Fibroblast of lung (primary cell): ENCODE measurements at places on chromosomes 6 and 20.

- H3K4me3 ChIP-seq = no peak overlapping the region
- no peaks in the 10 kb centered on the region for H3K27me3 ChIP-seq
- H3K36me3 ChIP-seq = no peaks in the 10 kb centered on the region
- H3K27ac ChIP-seq = no peak overlapping the region
- DNase-seq = no peak
Observed at GRCh38 chr6:69063401-69063800, 428.3 kb downstream of the ADGRB3 start.

- no peak overlapping the region for H3K27ac ChIP-seq
- no peak overlapping the region for H3K4me3 ChIP-seq
- H3K27me3 ChIP-seq = no peaks in the 10 kb centered on the region
Observed at GRCh38 chr6:123016431-123017103, 20.5 kb downstream of the CLVS2 start.

DNA sequence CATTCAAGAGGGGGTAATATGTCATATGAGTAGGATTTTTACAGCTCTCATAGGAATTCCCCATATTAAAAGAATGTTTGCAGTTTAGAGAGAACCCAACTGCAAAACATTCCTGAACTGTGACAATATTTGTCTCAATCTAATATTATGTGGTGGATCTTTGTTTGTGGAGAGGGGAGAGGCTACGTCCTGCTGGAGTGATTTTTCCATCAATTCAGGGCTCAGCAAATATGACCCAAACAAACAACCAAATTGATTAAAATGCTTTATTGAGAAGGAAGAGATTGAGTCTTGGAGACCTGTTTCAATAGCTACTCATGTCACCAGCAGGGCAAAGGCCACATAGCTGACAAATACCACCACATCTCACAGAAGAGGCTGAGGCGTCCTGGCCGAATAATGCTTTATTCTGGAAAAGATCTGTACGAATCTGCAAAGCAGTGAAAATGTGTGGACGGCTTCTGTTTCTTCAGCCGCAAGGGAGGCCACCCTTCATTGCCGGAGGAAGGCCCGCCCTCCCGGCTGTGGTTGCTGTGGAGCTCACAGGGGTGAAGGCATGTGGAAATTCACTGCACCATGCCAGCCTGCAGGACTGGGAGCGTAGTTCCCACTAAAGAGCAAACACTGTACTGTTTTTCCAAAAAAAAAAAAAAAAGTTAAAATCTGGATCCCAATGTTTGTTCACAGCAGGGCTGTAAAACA lies 89.7 kb upstream of the QKI start:
- no peaks in the 10 kb centered on the region for H3K36me3 ChIP-seq
- peak; percentile 42 for DNase-seq
- H3K4me3 ChIP-seq = no peak overlapping the region
- no peaks in the 10 kb centered on the region for H3K27me3 ChIP-seq

- no peaks in the 10 kb centered on the region for H3K4me1 ChIP-seq
- H3K4me3 ChIP-seq = no peak overlapping the region
- no peak for DNase-seq
- no peaks in the 10 kb centered on the region for H3K27me3 ChIP-seq
Observed at GRCh38 chr6:121235386-121235785, 98.9 kb downstream of the TBC1D32 start.

DNA sequence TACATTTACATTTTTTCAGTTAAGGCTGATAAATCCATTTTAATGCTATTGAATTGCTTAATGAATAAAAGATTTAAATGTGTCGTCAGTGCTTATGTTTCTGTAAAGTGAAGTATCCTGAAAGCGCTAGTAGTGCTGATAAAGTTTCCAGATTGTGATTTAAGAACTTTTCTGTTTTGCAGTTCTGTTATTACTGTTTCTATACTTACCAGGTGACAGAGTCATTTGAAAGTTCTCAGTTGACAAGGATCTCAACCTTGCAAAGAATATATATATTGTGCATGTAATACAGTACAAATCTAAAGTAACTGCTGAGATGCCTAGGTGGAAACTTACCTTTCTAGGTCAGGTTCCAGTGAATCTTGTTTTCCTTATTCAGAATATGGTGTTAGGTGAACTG lies 201.8 kb downstream of the ARID1B start:
- H3K36me3 ChIP-seq = no peaks in the 10 kb centered on the region
- H3K4me3 ChIP-seq = no peak overlapping the region

GRCh38 chr6:157961153-157961831 lies 20.4 kb upstream of the SYNJ2 start:
- H3K27me3 ChIP-seq = no peaks in the 10 kb centered on the region
- no peak overlapping the region for H3K27ac ChIP-seq
- H3K4me3 ChIP-seq = no peak overlapping the region
- DNase-seq = no peak
- H3K36me3 ChIP-seq = no peaks in the 10 kb centered on the region

DNA sequence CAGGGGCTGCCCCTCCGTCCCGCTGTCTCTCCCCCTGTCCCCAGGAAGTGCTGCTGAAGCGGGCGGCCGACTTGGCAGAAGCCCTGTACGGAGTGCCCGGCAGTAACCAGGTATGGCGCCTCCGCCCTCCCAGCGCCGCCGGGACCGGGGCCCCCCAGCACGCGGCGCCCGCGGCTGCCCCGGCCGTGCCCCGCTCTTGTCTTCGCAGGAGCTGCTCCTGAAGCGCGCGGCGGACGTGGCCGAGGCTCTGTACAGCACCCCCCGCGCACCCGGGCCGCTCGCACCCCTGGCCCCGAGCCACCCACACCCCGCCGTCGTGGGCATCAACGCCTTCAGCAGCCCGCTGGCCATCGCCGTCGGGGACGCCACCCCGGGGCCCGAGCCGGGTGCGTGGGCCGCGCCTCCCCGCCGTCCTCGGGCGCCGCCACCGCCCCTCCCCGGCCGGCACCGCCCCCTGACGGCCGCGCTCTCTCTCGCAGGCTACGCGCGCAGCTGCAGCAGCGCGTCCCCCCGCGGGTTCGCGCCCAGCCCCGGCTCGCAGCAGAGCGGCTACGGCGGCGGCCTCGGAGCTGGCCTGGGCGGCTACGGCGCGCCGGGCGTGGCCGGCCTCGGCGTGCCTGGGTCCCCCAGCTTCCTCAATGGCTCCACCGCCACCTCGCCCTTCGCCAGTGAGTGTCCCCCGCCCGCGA lies 48.4 kb downstream of the CPXM1 start:
- no peak overlapping the region for H3K4me3 ChIP-seq
- peaks cover 27% of the 10 kb centered on the region for H3K27me3 ChIP-seq
- peaks cover 3% of the 10 kb centered on the region for H3K4me1 ChIP-seq
- no peak for DNase-seq

DNA sequence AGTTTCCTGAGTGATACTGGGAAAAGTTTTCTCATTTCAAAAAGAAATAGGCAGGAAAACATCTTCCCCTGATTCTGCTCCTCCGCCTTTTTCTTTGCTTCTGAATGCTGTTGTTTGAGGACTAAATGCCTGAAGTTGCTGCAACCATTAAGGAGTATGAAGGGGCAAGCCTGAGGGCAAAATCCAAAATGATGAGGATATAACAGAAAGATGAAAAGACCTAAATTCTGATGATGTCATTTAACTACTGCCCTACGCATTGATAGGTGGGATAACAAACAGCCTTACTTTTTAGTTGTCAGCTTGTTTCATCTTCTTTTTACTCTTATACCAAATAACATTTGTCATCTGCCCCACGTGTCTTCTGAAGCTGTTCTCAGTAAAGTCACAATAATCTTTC lies 474.6 kb upstream of the MMS22L start:
- DNase-seq = no peak
- no peaks in the 10 kb centered on the region for H3K27me3 ChIP-seq
- H3K4me1 ChIP-seq = no peaks in the 10 kb centered on the region
- H3K36me3 ChIP-seq = no peaks in the 10 kb centered on the region
- no peak overlapping the region for H3K4me3 ChIP-seq
- no peak overlapping the region for H3K27ac ChIP-seq

- H3K36me3 ChIP-seq = peaks cover 10% of the 10 kb centered on the region
- DNase-seq = peak; percentile 46
- no peaks in the 10 kb centered on the region for H3K4me1 ChIP-seq
Observed at GRCh38 chr6:37314487-37315156, 39.2 kb upstream of the RNF8 start.

DNA sequence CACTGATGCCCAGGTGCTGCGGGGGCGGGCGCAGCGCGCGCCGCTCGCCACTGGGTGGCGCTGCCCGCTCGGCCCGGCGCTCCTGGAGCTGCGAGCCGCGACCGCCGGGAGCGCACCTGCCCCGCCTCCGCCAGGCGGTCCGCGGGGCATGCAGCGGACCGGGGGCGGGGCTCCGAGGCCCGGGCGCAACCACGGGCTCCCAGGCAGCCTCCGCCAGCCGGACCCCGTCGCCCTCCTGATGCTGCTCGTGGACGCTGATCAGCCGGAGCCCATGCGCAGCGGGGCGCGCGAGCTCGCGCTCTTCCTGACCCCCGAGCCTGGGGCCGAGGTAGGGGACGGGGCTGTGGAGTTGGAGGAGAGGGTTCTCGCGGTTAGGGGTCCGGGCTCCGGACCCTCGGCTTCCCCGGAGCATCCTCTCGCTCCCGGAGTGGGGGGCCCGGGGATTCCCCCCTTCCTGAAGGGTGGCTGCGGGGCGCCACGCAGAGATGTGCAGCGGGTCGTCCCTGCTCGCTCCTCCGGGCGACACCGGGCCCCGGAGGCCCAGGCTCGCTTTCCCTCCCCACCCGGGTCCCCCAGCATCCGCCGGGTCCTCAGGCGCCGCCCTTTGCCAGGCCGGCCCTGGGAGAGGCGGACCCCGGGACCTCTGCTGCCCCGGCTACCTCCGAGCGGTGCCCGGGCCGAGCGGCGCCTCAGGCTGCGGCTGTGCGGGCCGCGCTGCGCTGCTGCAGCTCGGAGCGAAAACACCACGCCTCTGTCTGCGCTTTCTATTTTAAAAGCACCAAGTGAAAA lies at the start of gene BCAS4:
BCAS4 (plus strand) TSS at position 216 of the 789 bp plus-strand sequence; CDS start at position 239, 23 bp downstream.
- H3K4me3 ChIP-seq = peak within 1 kb of the TSS; percentile 96
- no peaks in the 10 kb centered on the region for H3K36me3 ChIP-seq
- H3K4me1 ChIP-seq = peaks cover 5% of the 10 kb centered on the region
- H3K27me3 ChIP-seq = no peaks in the 10 kb centered on the region
- peak within 1 kb of the TSS; percentile 71 for H3K27ac ChIP-seq
- DNase-seq = peak; percentile 73

- H3K27ac ChIP-seq = peak overlapping the region; percentile 92
- peak; percentile 97 for DNase-seq
- H3K36me3 ChIP-seq = no peaks in the 10 kb centered on the region
- H3K4me3 ChIP-seq = no peak overlapping the region
- H3K4me1 ChIP-seq = peaks cover 29% of the 10 kb centered on the region
- H3K27me3 ChIP-seq = no peaks in the 10 kb centered on the region
Observed at GRCh38 chr6:35370124-35370741, 27.9 kb downstream of the PPARD start.

DNA sequence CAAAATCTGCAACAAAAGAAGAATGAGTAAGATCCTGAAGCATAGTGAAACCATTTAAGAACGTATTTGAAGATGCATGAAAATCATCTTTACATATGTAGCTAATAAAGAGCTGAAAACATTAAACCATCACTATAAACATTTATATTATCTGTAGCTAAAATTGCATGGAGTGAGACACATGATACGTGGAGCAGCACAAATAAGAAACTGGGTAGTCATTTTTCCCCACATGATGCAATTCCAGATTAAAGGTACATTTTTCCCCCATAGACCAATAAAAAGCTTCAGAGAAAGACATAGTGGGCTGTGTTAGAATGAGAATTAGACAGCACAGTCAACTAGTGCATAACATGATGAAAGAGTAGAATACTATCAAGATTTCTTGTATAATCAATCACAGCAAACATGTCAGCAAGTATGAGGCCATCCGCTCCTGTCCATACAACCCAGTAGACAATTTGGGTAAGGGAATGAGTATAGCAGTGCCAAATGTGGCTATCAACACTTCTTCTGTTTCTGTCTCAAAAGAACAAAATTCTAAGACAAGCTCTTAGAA lies 67.0 kb downstream of the RSPO3 start:
- H3K27ac ChIP-seq = no peak overlapping the region
- H3K4me1 ChIP-seq = no peaks in the 10 kb centered on the region
- H3K27me3 ChIP-seq = no peaks in the 10 kb centered on the region

DNA sequence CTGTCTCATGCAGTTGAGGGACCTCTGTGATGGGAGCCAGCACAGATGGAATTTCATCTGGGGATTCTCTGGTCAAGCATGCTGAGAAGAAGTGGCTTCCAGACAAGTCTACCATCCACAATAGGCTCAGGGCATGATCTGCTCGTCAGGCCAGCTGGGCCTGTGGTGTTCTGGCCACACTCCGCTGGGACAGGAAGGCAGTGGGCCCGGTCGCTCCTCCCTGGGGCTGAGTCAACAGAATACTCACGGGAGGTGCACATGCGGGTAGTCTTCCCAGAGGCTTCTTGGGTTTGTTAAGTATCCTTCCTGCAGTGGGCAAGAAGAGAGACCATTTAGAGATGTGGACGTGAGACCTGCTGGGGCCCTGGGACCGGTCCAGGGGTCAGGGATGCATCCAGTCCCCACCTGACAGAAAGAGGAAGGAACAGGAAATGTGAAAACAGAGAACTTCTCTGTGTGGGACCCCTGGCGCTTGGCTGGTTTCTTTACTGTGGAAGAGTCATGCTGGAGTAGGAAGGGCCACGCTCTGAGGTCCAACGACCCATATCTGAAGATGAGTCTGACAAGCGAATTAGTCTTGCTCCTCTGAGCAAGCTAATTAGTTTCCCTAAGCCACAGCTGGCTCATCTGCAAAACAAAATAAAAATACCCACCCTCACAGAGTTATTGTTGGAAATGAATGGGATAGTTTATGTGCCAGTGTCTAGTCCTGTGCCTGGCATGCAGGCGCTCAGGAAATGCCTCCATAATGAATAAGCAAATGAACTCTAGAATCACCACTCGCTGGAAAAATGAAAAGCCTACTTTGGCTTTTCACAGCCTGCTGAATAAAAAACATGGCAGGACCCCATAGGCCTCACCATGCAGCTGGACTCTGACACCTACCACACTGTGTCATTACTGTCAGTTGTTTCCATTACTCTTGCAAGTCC lies 67.3 kb downstream of the TRAM2 start:
- no peak for DNase-seq
- no peak overlapping the region for H3K27ac ChIP-seq
- peaks cover 63% of the 10 kb centered on the region for H3K4me1 ChIP-seq
- peaks cover 44% of the 10 kb centered on the region for H3K36me3 ChIP-seq

DNA sequence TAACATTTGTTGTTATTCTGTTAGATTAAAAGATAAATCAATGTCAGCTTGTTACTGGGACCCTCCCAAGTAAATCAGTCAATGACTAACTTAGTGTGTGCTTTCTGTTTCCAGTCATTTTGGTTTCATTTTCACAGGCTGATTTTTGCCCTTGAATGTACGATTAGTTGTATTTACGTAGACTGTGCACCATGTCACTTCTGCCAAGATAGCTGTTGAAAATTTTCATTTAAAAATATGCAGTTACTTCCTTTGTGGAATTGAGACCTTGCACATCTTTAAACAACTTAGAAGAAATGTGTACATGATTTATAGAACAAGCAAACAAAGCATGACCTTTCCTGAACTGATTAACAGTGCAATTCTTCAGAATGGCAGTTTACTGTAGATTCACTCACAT lies 944.8 kb upstream of the CITED2 start:
- H3K4me3 ChIP-seq = no peak overlapping the region
- peaks cover 3% of the 10 kb centered on the region for H3K4me1 ChIP-seq
- H3K27me3 ChIP-seq = no peaks in the 10 kb centered on the region
- H3K27ac ChIP-seq = peak overlapping the region; percentile 9
